ENCODE measurements at places on chromosomes 7 and 10.

DNA sequence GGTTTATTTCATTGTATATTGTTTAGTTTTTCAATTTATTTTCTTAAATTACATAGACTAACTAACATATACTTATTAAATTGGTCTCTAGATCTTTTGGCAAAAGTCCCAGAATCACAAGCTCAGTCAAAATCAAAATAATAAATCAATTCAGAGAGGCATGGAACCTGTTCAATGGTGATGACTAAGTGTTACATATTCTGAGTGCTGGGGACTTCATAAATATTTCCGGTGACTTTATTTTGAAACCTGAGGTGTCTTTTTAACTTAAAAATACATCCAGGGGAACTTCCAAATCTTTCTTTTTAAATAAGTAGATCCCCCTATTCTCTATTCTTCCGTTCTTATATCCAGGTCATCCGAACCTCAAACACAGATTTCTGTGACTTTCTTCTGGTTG, 89.6 kb upstream of the ZNF804B start:
- no peak for DNase-seq

DNA sequence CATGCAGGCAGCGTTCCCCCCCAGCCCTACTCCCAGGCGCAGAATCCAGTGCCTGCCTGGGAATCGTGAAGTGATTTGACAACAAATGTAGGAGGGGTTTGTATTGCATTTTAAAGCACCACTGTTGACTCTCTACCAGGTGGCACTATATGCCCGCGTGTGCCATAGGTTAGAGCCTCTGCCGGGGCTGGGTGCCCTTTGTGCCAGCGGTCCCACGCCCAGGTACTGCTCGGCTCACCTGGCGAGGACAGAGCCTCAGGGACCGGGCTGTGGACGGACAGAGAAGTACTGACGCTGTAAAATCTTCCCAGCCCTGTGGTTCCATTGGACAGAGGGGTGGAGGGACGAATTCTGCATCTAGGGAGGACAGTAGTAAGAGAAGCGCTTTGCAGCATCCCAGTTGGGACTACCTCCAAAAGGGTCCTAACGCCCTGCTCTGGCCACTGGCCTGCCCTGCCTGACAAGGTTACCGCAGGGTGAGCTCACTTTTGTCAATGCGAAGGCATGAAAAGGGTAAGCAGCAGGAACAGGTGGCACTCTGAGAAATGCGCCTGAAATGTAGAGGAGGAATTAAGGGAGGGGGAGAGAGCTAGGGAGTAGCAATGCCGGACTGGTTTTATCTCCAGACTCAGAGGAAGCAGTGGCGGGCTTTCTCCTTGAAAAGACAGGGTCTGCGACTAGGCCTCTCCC, 788 bp upstream of the CACNA2D1 start:
- no peak for DNase-seq

DNA sequence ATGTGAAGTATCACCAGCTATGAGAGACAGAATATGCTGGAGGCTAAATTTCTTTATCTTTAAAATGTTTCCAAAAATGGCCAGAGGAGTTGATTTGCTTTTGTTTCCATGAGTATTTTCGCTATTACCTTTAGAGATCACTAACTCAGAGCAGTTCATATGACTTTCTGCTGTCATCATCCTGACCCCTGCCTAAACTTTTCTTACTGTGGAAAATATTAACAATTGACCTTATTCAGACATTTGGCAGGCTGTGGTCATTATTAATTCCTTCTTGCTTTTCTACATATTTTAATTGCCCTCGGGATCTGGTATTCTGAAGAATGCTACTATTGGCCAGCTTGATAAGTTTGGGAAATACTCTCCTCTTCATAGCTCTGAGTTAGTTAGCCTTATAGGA, 156.5 kb downstream of the EXOC4 start:
- no peak for DNase-seq

GRCh38 chr10:70561070-70561469, 41.5 kb downstream of the PRF1 start:
- no peak for DNase-seq

GRCh38 chr7:133509822-133510221, 256.9 kb downstream of the EXOC4 start:
- no peak for DNase-seq

DNA sequence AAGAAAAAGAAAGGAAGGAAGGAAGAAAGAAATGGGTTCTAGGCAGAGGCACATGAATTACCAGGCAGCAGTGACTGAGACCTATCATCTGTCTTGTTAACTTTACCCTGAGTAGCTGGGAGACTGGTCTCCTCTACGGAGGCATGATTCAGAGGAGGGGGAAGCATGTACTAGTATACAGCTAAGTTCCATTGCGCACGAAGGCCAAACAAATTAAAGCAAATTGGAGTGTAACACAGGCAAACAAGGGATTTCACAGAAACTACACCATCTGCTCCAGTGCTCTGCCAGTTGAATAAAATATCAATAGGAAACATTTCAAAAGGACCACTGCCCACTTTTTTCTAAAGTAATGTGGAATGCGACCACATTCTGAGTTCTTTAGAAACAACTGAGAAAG, 65.9 kb upstream of the RSU1 start:
- DNase-seq = no peak

DNA sequence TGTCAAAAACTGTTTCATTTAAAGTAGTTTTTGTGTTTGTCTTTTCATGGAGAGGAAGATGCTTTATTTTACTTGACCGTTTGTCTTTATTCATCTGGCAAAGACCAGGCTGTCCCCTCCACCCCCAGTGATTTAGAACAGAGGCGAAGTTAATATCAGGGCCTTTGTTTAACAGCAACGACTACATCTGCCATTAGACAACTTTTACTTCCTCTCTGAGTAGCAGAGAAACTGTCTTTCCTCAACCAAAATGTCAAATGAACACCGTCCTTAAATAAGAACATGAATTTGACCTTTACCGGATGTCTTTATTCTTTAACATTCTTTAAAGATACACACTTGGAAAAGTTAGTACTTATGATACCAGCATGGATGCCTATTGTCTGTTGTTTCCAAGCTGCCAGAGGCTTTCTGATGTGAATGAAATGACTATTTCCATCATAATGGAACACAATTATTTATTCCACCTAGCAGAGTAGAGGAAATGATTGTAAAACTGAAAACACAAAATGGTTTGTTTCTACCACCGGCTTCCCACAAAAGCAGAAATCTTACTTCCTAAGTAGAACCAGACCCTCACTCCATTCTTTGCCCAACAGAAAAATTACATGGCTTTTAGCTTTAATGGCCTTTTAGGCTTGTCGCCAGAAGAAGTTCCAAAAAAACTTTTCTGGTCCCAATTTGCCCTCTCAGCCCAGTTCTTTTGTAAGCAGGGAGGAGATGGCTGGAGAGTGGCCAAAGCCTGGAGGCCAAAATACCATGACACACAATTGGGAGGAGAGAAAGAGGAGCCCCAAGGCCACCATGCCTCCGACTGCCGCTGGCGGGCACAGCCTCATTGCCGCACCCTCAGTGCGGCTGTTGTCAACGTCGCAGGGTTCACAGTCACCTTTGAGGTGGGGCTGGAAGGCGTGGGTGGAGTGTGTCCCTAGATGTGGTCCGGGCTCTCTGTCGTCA, 168.5 kb downstream of the TEX36 start:
- DNase-seq = no peak
